Activated CD8-positive, alpha-beta memory T cell treated with anti-CD3 and anti-CD28 coated beads for 24 hours (primary cell): ENCODE measurements at places on chromosomes 4 and X.

GRCh38 chr4:1798580-1799386 lies 5.7 kb downstream of the FGFR3 start:
- no peak for DNase-seq

DNA sequence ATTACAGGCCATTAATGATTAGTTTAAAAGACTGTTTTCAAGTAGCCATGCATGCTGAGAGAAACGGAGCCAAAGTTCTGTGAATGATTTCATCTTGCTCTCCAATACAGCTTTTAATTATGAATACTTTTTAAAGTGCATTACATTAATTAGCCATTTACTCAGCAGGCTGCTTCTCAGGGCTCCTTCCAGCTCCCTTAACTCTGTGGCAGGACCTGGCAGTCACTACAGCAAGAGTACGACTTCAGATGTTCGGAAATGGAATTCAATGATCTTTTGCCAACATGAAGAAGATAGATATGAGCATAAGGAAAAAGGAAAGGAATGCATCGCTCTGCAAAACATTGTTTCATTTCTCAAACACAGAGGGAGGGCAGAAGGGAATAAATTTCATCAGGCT lies 987.2 kb downstream of the PDHA2 start:
- no peak for DNase-seq

GRCh38 chr4:15015170-15015569 lies 12.9 kb downstream of the CPEB2 start:
- DNase-seq, result no peak

DNA sequence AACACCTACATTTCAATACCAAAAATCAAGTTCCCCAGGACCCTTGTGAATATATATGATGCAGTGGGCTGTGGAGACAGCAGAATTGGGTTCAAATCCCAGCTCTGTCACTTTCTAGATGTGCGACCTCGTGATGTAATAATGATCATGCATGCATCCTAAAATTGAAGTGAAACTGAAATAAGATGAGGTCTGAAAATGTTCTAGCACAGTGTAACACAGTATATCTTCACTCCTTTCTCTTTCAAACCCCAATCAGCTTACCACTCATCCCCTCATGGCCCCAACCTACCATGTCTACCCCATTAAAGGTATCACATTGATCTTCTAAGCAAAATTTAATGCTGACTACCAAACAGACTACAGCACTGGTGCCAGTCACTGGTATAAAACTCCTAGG lies 69.9 kb upstream of the BRS3 start:
- DNase-seq, result no peak

GRCh38 chr4:84966382-84967242 lies at the start of gene WDFY3:
TSS of gene WDFY3 (minus strand) at chr4:84966690. CDS start at chr4:84860591, 106,099 bp downstream.
- no peak for DNase-seq

- DNase-seq, result no peak
These were observed 446.2 kb downstream of the RAPGEF2 start for GRCh38 chr4:159549098-159549518.

- DNase-seq, result no peak
These were observed 32.4 kb downstream of the IGFBP7 start for GRCh38 chr4:57077550-57078343.

- DNase-seq, result no peak
These were observed 21.2 kb upstream of the IRAK1 start for GRCh38 chrX:154040863-154041262.

- DNase-seq, result peak; percentile 65
These were observed 126.7 kb upstream of the MBNL3 start for GRCh38 chrX:132615391-132616131.

DNA sequence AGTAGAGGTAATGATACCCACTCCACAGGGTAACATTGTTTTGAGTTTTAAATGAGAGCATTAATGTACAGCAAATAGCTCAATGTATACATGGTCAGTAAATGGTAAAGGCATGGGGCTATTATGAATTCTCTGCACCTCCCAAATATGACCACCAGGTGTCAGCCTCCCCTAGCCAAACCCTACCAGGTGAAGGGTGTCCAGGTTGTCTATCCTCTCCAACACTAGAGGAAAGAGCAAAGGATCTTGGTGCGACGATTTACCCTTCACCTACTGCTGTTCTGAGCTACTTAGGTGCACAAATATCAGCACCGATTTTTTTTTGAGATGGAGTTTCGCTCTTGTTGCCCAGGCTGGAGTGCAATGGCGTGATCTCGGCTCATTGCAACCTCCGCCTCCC lies 26.5 kb upstream of the XIAP start:
- peak; percentile 77 for DNase-seq

- DNase-seq, result peak; percentile 11
These were observed 42.1 kb downstream of the HMX1 start for GRCh38 chr4:8829584-8829983.

DNA sequence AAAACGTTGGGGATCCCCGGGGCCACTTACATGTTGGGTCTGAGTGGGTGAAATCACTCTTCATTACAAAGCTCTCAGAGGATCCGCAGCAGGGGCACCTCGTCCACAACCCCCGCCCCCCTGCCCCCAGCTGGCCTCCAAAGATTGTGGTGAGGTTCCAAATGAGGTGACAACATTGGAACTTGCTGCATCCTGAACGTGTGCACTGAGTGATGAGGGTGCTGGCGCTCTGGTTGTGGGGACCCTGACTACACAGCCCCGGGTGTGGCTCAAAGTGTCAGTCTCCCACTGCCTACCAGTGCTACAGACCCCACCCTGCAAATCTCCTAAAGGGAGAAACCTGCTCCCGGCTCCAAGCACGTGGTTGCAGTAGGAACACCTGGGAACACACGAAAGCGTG lies 111.9 kb downstream of the PHKA2 start:
- DNase-seq, result no peak

- DNase-seq, result peak; percentile 75
These were observed at the start of gene NUDT10 for GRCh38 chrX:51332188-51332942. TSS of gene NUDT10 (plus strand) at chrX:51332822. CDS start at chrX:51332966, 144 bp downstream.

- peak; percentile 58 for DNase-seq
These were observed 54.4 kb upstream of the LCORL start for GRCh38 chr4:18075823-18076433.

GRCh38 chr4:169800541-169800940 lies 42.8 kb upstream of the HPF1 start:
- DNase-seq, result no peak

- DNase-seq, result no peak
These were observed 86.1 kb downstream of the SH3RF1 start for GRCh38 chr4:169184686-169185085.
